Bronchial smooth muscle cell (primary cell): ENCODE measurements at places on chromosomes 2 and 18. TPM values are rescaled to one million over a fixed set of nuclear protein-coding genes. Genes with fewer than 3 reads are reported as not detected.

Gene MLPH
- 2.8 and 5.4 TPM in 2 replicates for total RNA-seq

Gene YWHAQ
- total RNA-seq, result 317 and 349 TPM in 2 replicates

Gene MTCL1
- total RNA-seq, result 32.9 and 46.7 TPM in 2 replicates

Gene FLACC1
- 0.43 and 1.3 TPM in 2 replicates for total RNA-seq

Gene RAB6C
- total RNA-seq, result not detected in 2 replicates

Gene ATP9B
- 41.3 and 46.7 TPM in 2 replicates for total RNA-seq

Gene KLF7
- 5.3 and 8.7 TPM in 2 replicates for total RNA-seq

Gene FAM237A
- not detected in 2 replicates for total RNA-seq

Gene MAL
- total RNA-seq, result 0.16 and 0.17 TPM in 2 replicates
